Activated CD4-positive, alpha-beta T cell treated with anti-CD3 and anti-CD28 coated beads, Interleukin-2, amount 10 ng/mL, durations not matched to agents 7 days and 5 days (primary cell): ENCODE measurements at places on chromosomes 4 and X.
A peak's percentile ranks its signal among the peaks of the same experiment; 100 is the strongest.

GRCh38 chr4:75567725-75568124 is 11.9 kb downstream of the ODAPH start:
- no peak for DNase-seq

GRCh38 chr4:117156806-117157205 is 71.4 kb upstream of the TRAM1L1 start:
- no peak for DNase-seq

GRCh38 chrX:31038575-31039326 is 33.1 kb downstream of the FTHL17 start:
- peak; percentile 26 for DNase-seq

DNA sequence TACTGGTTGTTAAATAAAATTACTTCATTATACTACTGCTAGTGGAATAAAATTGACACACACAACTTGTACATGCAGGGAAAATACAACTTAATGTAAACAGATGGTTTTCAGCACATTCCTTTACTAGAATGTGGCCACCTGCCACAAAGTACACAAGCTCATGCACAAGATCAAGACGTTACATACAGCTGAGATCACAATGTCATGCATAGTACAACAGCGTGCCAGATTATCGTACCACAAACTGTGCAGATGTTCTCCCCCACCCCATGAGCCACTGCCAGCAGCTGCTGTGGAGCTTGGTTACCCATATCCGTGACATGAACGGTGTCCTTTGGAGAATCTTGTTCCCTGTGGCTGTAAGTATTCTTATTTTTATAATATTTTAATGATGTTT is 27.7 kb downstream of the FBXO8 start:
- no peak for DNase-seq

GRCh38 chr4:8442596-8443358 is 2.2 kb downstream of the TRMT44 start:
- DNase-seq, result no peak

DNA sequence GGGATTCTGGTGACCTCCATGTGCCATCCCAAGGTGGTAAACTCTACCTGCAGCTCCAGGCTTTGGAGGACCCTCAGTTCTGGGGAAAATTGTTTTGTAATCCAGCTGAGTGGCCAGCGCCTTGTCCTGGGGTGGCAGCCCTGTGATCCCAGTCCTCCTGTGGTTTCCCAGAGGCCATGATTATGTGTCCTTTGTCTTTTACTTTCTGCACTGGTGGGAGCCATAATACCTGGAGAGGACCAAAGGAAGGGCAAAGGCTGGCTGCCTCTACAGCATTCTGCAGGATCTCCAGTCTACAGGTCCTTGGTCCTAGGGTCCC is 64.0 kb downstream of the NBDY start:
- no peak for DNase-seq

DNA sequence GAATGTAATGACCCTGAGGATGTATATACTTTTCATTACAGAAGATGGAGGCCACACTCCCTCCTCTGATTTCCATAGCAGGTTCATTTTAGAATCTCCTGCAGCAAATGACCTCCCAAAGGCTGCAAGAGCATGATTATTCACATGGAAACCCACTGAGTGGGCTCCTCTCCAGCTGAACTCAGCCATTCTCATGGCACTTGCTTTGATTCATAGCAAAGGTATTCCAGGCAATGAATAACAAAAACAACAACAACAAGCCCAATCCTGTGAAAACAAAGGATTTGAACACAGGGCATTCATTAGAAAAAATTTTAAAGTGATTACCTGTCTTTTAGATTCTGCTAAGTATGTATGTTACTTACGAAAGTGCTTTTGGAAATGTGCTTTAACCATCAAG is 894.0 kb upstream of the FRG1 start:
- no peak for DNase-seq

GRCh38 chrX:95318882-95319281 is 1365.8 kb upstream of the DIAPH2 start:
- DNase-seq, result no peak

DNA sequence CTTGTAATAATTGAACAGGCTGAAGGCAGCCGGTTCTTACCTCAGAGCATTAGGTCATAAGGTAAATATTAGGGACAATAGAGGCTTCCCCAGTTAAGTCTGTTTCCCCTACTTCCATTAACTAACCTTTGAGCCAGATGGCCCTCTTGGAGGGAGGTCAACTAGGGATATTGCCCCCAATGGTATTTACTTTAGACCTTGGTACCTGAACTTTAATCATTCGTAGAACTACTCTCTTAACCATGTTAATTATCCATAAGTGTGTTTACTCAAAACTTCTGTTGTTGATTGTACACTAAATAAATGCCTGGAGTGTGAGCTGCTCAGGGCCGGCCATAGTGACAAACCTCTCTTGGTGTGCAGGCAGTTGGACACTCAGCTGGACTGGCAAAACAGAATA is 1843.5 kb upstream of the AGA start:
- DNase-seq, result no peak

- no peak for DNase-seq
Measured at GRCh38 chr4:84691800-84692199, 108.9 kb downstream of the CDS1 start.

- no peak for DNase-seq
Measured at GRCh38 chrX:79330022-79330421, 37.1 kb downstream of the ITM2A start.

GRCh38 chr4:120227554-120227953 is 160.9 kb upstream of the MAD2L1 start:
- DNase-seq, result no peak

DNA sequence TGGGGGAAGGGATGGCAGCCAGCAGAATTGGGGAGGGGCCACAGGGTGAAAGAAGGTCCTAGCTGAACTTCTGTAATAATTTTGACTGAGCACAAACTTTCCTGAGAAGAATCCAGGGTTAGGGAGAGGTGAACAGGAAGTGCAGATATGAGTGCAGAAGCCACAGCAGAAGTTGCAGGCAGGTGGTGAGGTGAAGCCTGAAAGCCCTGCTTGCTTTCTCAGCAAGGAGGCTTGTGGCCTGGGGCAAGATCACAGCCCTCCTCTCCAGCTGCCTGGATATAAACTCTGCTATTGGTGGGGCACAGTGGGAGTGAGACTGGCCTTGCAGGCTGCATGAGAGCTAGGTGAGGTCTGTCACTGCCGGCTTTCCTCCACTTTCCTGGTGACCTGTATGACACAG is 44.1 kb upstream of the UPRT start:
- no peak for DNase-seq

GRCh38 chr4:1938027-1938426 is 66.8 kb downstream of the NSD2 start:
- no peak for DNase-seq
